ENCODE measurements at places on chromosomes 12 and 14.

- peak; percentile 9 for DNase-seq
These were observed 23.8 kb upstream of the PPP2R5C start for GRCh38 chr14:101737414-101738339.

DNA sequence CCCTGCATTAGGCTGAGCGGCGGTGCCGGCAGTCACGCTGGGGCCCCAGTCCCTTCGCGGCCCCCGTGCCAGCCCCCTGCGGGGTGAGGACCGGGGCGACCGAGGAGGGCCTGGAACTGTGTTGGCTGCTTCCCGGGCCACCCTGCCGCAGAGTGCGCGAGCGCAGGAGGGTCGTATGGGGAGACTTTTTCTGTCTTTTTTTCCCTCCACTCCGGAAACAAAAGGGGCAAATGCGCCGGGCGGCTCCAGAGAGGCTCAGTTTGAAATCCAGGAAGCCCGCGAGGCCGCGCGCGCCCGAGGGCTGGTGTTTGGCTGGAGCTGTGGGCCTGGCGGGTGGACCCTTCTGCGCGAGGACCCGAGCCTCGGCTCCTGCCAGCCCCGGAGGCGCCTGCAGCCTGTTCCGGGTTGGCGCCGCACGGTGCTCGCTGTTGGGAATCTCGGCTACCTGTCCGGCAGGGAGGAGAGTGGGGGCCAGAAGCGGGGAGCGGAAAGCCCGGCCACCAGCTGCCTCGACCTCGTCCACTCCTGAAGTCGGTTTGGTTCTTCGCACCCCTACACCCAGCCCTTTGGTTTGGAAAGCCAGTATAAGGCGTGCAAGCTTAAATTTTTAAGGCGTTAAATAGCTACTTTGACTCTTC lies 638 bp downstream of the PLEKHG3 start:
- no peak for DNase-seq

GRCh38 chr12:127811988-127812387 lies 455.0 kb upstream of the TMEM132C start:
- DNase-seq = no peak

DNA sequence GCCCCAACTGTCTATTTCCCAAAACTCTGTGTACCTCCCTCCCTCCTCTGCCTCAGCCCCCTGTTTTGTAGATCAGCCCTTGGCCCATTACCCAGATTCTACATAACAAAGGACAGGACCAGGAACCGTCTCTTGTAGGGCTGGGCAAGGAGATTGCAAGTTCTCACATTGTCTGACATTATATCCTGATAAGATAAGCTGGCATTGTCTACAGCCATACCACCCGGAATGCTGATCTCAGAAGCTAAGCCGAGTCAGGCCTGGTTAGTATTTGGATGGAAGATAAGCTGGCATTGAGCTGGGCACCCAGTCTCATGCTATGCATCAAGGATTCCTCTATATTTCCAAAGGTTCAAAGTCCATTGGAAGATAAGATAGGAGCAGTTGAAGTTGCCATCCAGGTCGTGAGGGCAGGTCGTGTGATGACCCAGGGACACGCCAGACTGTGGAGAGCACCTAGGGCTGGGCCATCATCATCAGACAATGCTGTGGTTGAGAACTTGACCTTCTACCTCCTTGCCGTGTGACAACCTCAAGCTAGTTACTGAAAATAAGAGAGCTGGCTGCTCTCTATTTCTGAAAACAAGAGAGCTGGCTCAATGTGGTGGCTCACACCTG lies 29.5 kb downstream of the PHETA1 start:
- DNase-seq = no peak

- no peak for DNase-seq
These were observed 4.6 kb upstream of the CYP46A1 start for GRCh38 chr14:99679543-99679942.
